ENCODE measurements at places on chromosomes 3 and 15. TPM values are rescaled to one million over a fixed set of nuclear protein-coding genes. Genes with fewer than 3 reads are reported as not detected.

The SMCO1 gene
- not detected for total RNA-seq

The ZBED2 gene
- total RNA-seq: not detected

The FHIT gene
- total RNA-seq: 4.9 TPM

The SPTBN5 gene
- total RNA-seq: 1.9 TPM

The XCR1 gene
- 0.63 TPM for total RNA-seq

The ATP10A gene
- total RNA-seq: 55.0 TPM

The STRC gene
- 0.45 TPM for total RNA-seq

GRCh38 chr15:96326328-96327154, 4.0 kb upstream of the NR2F2 start:
- no peaks in the 10 kb centered on the region for H3K36me3 ChIP-seq
- no peaks in the 10 kb centered on the region for H3K27me3 ChIP-seq
- no peaks in the 10 kb centered on the region for H3K4me1 ChIP-seq
- DNase-seq: peak; percentile 85
- H3K27ac ChIP-seq: no peak overlapping the region
- H3K4me3 ChIP-seq: peak overlapping the region; percentile 96

DNA sequence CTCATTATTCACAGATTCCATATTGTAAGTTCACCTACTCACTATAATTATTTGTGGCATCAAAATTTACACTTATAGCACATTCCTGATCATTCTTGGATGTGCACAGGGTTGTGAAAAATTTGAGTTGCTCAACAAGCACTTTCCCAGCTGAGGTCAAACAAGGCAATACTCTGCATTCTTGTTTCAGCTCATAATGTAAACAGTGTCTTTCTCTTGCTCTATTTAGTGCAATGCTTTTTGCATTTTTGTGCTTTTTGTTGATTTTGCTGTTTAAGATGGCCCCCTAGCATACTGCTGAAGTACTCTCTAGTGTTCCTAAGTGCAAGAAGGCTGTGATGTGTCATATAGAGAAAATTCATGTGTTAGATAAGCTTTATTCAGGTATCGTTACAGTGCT, 66.7 kb upstream of the TNIK start:
- H3K4me1 ChIP-seq: no peaks in the 10 kb centered on the region
- no peaks in the 10 kb centered on the region for H3K27me3 ChIP-seq
- H3K27ac ChIP-seq: no peak overlapping the region
- DNase-seq: no peak
- no peak overlapping the region for H3K4me3 ChIP-seq
- H3K36me3 ChIP-seq: no peaks in the 10 kb centered on the region

DNA sequence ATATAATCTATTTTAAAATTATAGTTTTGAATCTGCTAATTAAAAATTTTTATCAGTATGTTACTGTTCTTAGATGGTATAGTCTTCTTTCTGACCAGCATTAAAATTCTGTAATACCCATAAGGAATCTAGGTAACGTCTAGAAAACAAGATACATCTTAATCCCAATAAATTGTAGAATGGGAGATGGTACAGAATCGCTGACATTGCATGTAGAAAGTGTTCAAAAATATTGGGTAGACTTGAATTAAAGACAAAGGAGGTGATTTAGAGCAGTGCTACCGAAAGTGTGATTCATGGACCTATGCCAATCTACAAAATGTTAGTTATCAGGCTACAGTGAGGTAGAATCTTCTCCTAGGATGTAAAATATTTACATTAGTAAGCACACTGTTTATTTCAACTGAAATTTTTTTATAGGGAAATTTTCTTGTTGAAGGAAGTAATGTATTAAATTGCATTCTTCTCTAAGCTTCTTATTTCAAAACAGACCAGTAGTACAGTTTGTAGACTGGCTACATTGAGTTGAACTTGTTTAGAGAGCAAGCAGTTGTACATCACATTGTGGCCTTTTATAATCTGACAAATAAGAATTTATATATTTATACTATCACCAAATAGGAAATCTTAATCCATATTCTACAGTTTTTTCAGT, 17.1 kb downstream of the MINDY2 start:
- no peaks in the 10 kb centered on the region for H3K27me3 ChIP-seq
- H3K36me3 ChIP-seq: peaks cover 4% of the 10 kb centered on the region
- no peak overlapping the region for H3K27ac ChIP-seq
- DNase-seq: no peak
- peaks cover 3% of the 10 kb centered on the region for H3K4me1 ChIP-seq
- H3K4me3 ChIP-seq: no peak overlapping the region

DNA sequence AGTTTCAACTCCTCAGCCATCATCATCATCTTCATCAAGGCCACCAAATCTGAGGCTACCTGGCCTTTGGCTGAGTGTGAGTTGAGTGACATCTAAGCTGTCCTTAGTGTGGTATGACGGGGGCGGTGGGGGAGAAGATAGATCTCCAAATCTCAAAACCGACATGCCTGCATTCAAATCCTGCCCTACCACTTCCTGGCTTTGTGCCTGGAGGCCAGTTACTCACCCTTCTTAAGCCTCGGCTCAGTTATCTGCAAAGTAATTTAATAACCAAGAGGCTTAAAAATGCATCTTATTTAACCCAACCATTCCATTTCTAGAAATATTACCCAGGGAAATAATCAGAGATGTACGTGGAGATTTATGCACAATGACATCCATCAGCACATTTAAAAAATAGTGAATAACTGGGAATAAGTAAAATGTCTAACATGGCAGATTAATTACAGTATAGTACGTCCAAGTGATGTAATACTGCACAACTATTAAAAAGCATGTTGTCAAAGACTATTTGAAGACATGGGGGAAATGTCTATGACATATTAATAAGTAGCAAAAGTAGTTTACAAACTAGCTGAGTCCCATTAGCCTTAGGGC, 167.4 kb downstream of the NTRK3 start:
- no peak overlapping the region for H3K4me3 ChIP-seq
- H3K4me1 ChIP-seq: peaks cover 7% of the 10 kb centered on the region
- DNase-seq: peak; percentile 67
- H3K27me3 ChIP-seq: no peaks in the 10 kb centered on the region
- no peak overlapping the region for H3K27ac ChIP-seq

- DNase-seq: peak; percentile 94
- H3K4me3 ChIP-seq: peak overlapping the region; percentile 83
- no peaks in the 10 kb centered on the region for H3K4me1 ChIP-seq
- peak overlapping the region; percentile 89 for H3K27ac ChIP-seq
- H3K27me3 ChIP-seq: no peaks in the 10 kb centered on the region
These were observed 20.7 kb downstream of the SHF start for GRCh38 chr15:45166834-45167630.

- no peaks in the 10 kb centered on the region for H3K36me3 ChIP-seq
- H3K4me3 ChIP-seq: no peak overlapping the region
- H3K27me3 ChIP-seq: no peaks in the 10 kb centered on the region
- no peaks in the 10 kb centered on the region for H3K4me1 ChIP-seq
These were observed 597.3 kb downstream of the ZIC1 start for GRCh38 chr3:148006508-148006907.

- no peak for DNase-seq
- no peak overlapping the region for H3K27ac ChIP-seq
- H3K36me3 ChIP-seq: no peaks in the 10 kb centered on the region
- H3K4me3 ChIP-seq: no peak overlapping the region
These were observed 17.7 kb upstream of the PRR23E start for GRCh38 chr3:127175272-127175671.

DNA sequence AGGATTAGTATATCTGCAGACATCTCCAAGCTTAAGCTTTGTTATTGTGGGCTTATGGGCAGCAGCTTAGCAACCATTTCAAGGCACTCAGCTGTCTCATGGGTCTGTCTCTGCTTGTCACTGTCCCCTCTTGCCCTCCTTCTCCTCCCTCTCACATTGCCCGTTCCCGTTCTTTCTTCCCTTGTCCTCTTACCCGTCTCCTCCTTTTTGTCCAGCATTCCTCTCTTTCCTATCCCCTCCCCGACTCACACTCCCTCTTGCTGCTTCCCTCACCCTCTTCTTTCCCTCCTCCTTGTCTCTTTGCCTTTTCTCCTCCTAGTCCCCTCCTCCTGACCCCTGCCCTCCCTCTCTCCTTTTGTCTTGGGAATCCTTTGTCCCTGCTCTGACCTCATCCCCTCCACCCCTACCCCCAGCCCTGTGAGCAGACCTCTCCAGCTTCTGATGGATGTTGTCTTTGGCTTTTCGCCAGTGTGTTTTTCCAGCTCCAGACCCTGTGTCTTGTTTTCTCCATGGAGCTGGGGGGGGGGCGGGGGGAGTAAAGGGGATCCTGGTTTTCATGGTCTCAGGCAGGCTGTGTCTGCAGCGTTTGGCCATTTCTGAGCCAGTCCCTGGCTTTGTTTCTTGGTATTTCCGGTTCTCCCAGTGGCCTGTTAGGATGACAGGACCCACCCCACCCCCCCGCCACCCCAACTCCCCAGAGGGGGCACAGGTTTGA, 47.9 kb upstream of the TRAK1 start:
- H3K27me3 ChIP-seq: no peaks in the 10 kb centered on the region
- peak overlapping the region; percentile 86 for H3K27ac ChIP-seq
- H3K4me1 ChIP-seq: peaks cover 8% of the 10 kb centered on the region

DNA sequence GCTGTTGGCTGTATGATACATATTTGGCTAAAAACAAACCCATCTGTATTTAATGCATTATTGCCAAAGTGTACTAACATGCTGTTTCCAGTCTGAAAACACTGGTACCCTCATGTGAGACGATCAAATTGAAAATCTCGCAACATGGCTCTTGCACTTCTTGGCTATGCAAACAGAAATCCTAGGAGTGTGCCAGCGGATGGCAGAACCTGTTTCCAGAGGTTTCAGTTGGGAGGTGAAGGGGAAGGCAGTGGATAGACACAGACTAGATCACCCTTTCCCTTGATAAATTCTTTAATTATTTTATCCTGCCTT, 350.3 kb downstream of the TUSC7 start:
- no peaks in the 10 kb centered on the region for H3K36me3 ChIP-seq
- no peak for DNase-seq
- H3K27me3 ChIP-seq: no peaks in the 10 kb centered on the region
- no peak overlapping the region for H3K4me3 ChIP-seq

DNA sequence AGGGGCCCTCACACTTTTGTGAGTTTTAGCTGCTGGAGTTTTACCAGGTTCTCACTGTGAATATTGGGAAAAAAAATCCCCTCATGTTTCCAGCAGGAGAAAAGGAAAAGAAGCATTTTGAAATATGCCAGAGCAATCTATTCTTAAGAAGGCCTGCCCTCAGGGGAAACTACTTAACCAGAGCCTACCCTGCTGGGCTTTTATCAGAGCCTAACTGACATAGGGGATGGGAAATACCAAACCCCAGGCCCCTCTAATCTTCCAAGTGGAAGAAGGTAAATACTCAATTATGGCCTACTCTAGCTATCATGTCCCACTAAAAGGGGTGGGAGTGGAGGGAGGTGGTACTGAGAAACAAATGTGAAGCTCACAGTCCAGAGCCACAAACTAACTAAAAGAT, 68.7 kb upstream of the NMNAT3 start:
- no peaks in the 10 kb centered on the region for H3K36me3 ChIP-seq
- H3K27me3 ChIP-seq: no peaks in the 10 kb centered on the region
- H3K4me3 ChIP-seq: no peak overlapping the region
- H3K4me1 ChIP-seq: no peaks in the 10 kb centered on the region
- no peak overlapping the region for H3K27ac ChIP-seq

GRCh38 chr3:85535517-85535916, 576.7 kb downstream of the CADM2 start:
- H3K27ac ChIP-seq: no peak overlapping the region
- no peaks in the 10 kb centered on the region for H3K4me1 ChIP-seq
- H3K27me3 ChIP-seq: no peaks in the 10 kb centered on the region
- DNase-seq: no peak
- no peaks in the 10 kb centered on the region for H3K36me3 ChIP-seq
